ENCODE measurements at places on chromosomes 3 and 15.
A peak's percentile ranks its signal among the peaks of the same experiment; 100 is the strongest.

DNA sequence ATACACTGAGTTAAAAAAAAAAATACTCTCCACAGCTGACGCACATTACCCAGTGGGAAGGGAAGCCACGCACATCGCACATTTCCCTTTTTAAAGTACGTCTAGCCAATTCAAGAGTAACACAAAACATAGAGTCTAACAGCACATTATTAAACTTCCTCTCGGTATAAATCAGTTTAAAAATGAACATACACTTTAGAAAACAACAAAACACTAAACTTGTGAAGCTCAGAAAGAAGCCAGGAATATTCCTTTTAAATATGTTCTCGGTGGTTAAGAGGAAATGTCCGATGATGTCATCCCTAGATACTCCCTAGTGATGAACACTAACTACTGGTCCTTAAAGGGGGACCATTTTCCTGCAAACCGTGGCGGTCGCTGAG, 721 bp downstream of the MYEF2 start:
- DNase-seq, result peak; percentile 60

DNA sequence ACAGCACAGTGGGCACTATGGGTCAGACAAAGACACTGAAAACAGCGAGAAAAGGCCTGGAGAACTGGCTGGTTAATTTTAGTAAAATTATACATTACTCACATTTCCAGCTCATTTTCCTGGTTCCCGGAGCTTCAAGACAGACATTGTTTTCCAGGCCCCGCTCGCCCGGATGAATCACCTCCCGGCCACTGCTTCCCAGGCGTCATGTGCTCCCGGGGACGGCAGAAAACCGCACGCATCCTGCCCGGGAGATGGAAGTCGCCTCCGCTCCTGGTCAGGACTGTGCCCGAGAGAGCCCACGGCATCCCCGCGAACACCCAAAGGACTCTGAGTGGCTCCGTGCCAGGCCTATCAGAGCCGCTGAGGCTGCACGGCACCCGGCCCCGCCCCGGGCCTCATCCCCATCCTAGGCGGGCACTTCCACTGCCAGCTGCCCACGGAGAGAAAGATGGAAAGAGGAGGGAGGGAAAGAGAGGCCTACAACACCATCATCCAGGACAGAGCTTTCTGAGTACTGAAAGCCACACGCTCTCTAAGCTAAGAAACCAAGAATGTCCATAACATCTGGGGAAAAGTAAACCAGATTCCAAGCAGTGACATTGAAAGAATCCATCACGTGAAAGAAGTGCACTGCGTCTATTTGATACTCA, 75.1 kb downstream of the VGLL4 start:
- DNase-seq, result no peak

DNA sequence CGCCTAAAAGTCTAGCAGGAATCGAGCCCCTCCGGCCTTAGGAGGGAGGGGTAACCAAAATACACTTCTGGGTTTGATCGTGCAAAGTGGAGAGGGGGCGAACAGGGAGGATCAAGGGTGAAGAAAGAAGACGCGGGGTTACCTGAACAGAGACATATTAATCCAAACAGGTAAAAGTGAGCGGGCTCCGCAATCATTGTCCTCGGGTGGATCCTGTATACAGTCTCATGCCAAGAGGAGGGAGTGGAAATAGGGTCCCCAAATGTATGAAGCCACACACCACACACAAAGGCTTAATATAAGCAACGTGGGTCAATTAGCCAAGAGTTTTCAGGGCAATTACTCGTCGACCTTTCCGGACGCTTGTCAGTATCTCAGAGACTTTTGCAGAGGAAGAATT, 749.5 kb downstream of the ROBO1 start:
- DNase-seq, result no peak

- no peak for DNase-seq
Measured at GRCh38 chr3:3907023-3907422, 107.8 kb downstream of the LRRN1 start.

GRCh38 chr3:55044486-55044885, 116.6 kb upstream of the LRTM1 start:
- no peak for DNase-seq

- DNase-seq, result no peak
Measured at GRCh38 chr3:49017971-49018706, at the start of gene DALRD3. Gene DALRD3, minus strand, starts transcription at chr3:49018580. Its CDS starts 16 bp downstream, at chr3:49018564.

DNA sequence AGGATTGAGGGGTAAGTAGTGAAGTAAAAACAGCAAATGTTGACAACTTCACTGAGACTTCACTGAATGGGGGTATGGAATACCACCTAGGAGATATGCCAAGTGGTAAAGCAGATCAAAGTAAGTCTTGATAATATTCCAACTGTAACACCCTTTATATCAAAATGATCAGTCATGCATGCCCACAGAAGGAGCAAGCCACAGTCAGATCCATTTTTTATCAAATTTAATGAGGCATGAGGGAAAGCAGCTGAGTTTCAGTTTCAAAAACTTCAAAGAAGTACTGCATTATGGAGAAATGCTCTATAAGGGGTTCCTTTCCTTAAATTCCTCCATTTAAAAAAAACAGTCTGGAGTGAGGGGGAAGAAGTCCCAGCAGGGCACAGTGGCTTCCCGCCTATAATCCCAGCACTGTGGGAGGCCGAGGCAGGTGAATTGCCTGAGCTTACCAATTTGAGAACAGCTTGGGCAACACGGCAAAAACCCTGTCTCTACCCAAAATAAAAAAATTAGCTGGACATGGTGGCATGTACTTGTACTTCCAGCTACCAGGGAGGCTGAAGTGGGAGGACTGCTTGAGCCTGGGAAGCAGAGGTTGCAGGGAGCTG, 56.9 kb downstream of the TJP1 start:
- no peak for DNase-seq

DNA sequence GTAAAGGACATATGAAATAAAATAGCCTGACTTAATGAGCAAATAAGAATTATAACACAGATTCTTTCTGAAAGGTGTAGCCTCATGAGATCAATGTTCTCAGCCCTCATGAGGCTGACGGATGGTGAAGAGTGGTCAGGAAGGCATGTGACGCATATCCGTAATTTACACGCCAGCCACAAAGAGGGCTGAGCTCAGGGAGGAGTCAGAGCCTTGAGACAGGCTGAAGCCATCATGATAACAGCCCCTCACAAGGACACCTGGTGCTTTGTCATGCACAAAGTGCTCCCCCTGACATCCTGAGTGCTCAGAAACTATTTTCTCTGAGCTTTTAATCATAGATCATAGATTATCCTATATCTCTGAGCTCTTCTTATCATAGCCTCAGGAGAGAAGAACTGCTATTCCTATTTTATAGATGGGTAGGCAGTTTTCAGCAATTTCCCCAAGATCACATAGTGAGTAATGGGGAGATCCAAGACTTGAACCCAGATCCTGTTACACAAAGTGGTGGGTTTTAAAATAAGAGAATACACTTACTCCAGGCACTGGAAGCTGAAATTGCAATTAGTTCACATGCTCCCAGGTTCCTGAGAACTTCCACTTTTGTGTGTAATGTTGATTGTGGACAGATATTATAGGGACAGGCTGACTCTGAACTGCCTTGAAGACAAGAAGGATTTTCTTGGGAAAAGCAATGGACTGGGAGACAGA, 267.1 kb downstream of the RPLP1 start:
- no peak for DNase-seq

- DNase-seq, result no peak
Measured at GRCh38 chr3:25576831-25577454, 87.8 kb downstream of the TOP2B start.

- no peak for DNase-seq
Measured at GRCh38 chr3:78427303-78427702, 1340.5 kb downstream of the ROBO1 start.

- DNase-seq, result no peak
Measured at GRCh38 chr3:30733209-30733608, 126.8 kb downstream of the TGFBR2 start.

DNA sequence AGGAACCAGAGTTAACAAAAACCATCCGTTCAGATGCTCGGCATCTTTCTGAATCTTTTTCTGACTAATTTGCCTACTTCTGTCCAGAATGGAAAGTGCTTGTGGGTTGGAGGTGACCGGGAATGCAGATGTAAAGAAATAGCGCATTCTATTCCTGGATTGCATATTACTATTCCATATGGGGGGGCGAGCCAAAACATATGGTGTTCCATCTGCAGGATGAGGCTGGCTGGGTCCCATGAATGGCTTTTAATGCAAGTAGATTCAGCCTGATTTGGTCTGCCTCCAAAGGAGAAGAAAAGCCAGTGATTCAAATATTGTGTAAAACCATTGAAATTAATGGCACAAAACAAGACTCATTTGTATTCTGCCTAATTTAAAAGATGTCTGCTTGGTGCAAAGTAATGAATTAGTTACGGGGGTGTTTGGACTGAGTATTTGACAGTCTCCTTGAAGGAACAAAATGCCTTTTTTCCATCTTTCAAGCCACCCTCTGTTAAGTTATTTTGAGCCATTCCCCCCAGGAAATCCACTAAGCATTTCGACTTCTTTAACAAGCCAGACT, 99.0 kb downstream of the ST8SIA2 start:
- no peak for DNase-seq

GRCh38 chr3:13841141-13841540, 38.7 kb downstream of the WNT7A start:
- no peak for DNase-seq

GRCh38 chr15:31325595-31326155, 960 bp upstream of the KLF13 start:
- DNase-seq, result no peak

- DNase-seq, result no peak
Measured at GRCh38 chr15:90986790-90987507, 7.4 kb downstream of the PRC1 start.

DNA sequence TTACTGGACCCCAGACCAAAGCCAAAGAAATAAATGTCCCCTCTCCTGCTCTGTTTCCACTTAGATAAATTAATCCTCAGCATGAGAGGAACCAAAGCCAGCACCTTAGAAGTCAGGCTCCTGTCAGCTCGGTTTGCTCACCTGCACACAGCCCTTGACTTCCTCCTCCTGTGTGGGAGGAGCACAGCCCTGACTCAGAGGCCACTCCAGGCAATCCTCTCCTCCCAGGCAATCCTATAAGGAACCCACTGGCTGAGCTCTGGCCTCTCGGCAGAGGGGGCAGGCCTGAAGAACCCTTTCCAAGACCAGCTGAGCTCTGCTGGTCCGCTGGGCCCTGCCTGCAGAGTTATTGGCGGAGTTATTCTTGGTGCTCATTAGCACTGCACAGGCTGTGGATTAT, 30.8 kb downstream of the LIPC start:
- DNase-seq, result no peak

DNA sequence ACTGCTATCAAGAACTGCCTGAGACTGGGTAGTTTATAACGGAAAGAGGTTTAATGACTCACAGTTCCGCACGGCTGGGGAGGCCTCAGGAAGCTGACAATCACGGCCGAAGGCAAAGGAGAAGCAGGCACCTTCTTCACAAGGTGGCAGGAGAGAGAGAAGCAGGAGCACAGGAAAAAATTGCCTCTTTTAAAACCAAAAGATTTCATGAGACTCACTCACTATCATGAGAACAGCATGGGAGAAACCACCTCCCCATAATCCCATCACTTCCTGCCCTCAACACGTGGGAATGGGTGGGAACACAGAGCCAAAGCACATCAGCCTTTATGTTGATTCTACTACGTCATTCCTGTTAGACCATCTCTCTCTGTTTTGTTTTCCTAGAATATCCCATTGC, 650.9 kb upstream of the SEMA6D start:
- no peak for DNase-seq

GRCh38 chr3:163753033-163753432, 1325.3 kb downstream of the SI start:
- no peak for DNase-seq

DNA sequence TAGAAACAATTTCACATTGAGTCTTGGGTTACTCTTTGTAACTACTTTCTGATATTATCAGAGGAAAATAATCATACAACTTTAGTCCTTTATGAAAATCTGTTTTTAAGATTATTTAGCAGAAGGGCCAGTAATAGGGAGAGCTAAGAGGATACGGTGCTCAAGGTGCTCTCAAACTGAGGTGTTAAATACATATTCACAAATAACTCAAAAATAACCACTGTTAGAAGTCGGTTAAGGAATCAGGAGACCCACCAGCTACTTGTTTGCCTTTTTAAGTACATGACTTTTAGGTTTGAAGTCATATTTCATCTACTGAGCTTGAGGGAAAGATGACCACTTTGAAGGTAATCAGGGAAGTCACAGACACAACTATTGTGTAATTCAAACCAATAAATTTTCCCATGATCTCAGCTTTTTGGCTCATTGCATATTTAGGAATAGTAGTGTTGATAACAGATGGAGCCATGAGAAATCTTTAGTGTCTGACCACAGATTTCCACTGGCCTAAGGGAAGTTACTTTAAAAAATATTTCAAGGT, 1.4 kb upstream of the RSRC1 start:
- no peak for DNase-seq

- no peak for DNase-seq
Measured at GRCh38 chr3:38630606-38631005, 18.9 kb downstream of the SCN5A start.

DNA sequence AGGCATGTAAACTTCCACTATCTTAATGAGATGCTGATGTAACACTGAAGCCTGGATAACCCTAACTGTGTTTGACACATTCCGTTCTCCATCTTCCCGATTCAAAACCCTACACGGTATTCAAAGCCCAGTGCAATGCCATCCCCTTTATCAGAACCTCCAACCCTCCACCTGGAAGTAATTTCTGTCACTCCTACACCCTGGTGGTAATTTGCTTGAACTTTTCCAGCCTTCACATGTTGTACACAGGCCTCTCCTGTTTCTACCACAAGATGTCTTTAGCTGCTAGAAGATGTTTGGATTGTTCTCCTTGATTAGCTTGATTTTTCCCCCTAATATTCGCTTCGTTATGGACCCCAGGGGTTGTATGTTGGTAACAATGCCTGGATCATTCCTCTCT, 208.9 kb downstream of the CHST2 start:
- DNase-seq, result no peak

DNA sequence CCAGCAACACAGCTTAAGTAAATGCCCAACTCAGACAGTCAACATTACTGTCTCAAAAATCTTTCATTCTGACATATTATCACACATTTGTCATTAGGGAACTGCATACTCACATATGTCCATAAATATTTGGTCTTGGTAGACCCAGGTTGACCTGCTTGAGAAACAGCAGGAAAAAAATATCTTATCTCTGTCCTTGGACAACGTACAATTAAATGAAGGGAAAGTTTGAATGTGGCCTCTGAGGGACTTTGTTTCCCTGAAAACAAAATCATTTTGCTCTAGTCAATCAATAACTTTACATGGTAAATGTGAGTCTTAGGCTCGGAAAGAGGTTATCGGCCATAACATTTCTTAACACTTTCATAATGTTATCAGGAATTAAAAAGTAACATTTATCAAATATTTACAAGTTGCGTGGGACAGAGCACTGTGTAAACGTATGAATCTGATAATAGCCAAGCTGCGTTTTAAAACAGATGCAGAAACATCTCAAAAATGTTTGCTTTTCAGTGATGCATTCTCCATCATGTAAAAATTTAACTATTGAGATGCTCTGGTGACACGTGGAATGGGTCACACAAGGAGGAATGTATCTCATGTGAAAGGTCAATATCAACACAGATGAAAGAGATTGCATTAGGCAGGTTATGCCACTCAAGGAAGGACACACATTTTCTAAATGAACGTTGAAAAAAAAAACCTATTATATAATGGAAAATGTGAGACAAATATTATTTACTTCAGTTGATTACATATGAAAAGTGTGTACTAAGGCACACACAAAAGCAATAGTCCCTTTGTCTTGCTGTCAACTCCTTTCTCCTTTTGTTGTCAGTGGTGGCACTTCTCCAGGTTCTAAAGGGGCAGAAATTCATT, 304.4 kb downstream of the WDR72 start:
- DNase-seq, result no peak
